ENCODE measurements at places on chromosomes 11 and 22.

- DNase-seq, result no peak
Observed at GRCh38 chr11:1076061-1076665, 1.5 kb downstream of the MUC2 start.

DNA sequence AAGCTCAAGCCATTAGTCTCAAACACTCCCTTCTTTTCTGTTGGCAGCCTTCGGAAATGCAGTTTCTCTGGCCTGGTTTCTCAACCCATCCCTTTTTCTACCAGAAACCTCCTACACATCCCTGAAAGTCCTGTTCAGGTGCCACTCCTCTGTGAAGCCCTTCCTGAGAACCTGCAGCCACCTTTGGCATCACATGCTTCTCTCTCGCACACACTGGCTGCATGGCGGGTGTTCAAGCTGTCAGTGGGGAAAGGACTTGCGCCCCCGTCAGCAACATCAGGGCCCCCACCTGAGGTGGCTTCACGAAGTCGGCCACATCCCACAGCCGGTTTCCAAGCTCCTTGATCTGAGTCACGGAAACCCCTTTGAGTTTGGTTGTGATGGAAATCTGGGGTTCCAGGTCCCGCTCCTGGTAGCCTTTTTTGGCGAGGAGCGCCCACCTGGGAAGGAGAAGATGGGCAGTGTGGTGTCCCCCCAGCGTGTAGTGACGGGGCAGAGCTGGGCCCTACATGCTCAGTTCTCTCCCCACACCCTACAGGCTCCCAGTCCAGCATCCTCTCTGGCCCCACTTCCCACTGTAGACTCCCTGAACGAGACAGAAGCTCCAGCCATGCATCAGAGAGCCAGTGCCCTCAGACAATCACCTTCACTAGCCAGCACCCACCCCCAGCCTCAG lies 1.7 kb upstream of the LRRC74B start:
- DNase-seq, result no peak

GRCh38 chr11:65454311-65454695 lies 31.7 kb downstream of the NEAT1 start:
- DNase-seq, result peak; percentile 75

DNA sequence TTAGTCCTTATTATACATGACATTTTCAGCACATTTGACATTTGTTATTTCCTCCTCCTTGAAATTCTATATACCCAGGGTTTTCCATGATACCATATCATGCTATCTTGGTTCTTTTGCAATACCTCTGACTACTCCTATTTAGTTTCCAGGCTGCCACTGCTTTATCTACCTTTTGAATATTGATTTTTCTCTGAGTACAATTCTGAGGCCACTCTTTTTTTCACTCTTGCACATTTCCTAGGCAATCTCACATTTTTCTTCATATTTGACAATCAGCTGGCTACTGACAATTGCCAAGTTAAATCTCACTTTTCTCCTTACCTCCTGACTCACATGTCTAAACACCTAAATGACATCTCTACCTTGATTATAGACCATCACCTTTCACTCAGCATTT lies 11.9 kb downstream of the SBF2 start:
- DNase-seq, result no peak

DNA sequence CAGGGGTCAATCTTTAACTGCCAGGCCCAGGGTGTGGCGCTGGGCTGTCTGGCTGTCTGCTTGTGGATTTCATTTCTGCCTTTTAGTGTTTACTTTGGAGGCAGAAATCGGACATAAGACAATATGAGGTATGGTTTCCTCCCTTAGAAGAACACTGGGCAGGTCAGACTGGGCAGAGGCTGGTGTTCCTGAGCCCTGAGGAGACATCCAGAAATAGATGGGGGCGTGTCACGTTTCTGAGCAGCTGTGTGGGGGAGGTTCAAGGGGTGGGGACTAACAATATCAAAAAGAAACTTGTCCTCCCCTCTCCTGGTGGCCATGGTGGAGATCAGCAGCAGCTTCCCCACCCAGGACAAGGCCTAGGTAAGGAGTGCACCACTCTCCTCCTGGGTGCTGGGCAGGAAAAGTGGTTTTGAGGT lies at the start of gene ART1:
Gene ART1 (plus strand): TSS at position 312 of the 419 bp plus-strand sequence. CDS start 14,086 bp downstream, outside the sequence.
- DNase-seq, result peak; percentile 22

GRCh38 chr11:33064866-33065265 lies 25.5 kb downstream of the TCP11L1 start:
- no peak for DNase-seq

DNA sequence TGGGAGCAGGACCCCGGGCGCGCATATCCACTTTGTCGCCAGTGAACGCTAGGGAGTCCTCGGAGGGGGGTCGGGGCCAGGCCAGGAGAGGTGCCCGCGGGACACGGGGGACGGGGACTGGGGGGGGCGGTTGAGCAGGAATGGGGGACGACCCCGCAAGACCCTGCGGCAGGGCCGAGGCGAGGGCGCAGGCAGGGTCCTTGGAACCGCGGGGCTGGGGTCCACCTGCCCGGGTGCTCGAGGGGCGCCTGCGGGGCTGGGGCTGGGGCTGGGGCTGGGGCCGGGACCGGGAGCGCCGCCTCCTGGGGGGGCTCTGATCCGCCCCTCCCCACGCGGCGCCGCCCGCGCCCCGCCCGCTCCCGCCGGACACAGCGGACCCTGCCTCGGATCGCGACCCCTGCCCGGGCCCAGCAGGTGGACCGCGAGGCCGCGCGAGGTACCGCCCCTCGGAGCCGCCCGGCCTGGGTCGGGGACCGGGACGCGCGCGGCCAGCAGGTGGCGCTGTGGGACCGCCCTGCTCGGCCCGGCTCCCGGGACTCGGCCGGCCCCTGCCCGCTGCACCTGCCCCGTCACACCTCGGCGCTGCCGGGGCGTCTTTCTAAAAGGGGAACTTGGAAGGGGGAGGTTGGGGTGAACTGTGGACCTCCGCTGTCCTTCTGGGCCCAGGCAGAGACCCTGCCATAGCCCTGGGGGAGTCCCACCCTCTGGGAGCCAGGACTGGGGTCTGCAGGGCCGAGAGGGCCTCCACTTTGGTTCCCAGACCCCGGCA lies 11.0 kb downstream of the CRELD2 start:
- peak; percentile 82 for DNase-seq

DNA sequence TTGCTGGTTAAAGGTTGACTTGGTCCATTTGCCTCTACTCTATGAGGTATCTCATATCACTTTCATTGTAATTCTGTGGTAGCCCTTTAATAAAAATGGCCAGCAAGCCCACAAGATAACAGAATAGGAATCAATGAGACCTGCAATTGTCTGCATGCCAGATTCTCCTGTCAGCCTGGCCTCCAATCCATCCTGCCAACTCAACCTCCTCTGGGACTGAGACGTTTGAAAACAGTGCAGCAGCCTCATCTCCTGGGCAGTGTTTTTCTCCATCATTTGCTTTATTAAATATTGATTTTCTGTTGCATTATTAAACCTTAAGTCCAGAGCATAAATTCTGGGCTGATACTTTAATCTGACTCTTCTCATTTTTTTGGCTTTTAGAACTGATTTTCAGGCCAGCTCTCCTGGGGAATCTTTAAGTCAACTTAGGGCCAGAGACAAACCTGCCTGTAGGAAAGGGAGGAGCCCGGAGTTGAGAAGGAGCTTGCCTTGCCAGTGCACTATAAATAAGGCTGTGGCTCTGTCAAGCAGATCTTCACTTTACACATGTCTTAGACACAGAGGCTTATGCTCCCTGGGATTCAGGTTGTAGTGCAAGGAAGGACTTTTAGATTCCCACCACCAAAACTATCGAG lies 798.0 kb downstream of the NTM start:
- DNase-seq, result no peak

DNA sequence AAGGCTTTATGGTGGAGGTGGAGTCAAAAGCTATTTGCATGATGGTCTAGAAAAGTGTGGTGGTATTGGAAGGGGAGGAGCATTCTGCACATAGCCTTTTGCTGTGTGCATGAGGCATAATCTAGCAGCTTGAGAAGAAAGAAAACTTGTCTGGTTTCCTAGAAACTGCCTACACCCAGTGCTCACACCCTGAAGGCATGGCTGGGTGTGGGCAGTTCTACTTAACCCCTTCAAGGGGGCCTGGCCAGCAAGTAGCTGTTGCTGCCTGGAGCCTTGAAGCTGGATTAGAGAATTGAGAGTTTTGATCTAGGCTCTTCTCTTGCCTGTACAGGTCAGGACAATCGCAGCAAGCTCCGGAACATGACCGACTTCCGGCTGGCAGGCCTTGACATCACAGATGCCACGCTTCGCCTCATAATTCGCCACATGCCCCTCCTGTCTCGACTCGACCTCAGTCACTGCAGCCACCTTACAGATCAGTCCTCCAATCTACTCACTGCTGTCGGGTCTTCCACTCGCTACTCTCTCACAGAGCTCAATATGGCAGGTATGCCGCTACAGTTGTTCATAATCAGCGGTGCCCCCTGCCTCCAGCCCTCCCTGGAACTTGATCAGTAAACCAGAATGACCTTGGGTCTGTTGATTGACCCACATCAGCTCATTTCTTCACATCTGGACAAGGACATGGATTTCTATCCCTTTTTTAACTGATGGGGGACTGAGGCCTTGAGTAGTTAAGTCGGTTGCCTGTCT lies 12.2 kb upstream of the GRK2 start:
- DNase-seq, result no peak

GRCh38 chr11:14317659-14318325 lies 41.2 kb downstream of the RRAS2 start:
- DNase-seq, result no peak

- peak; percentile 53 for DNase-seq
Observed at GRCh38 chr11:60887556-60887955, 18.8 kb downstream of the PRPF19 start.

GRCh38 chr22:31820655-31821054 lies 66.8 kb downstream of the DEPDC5 start:
- DNase-seq, result no peak

DNA sequence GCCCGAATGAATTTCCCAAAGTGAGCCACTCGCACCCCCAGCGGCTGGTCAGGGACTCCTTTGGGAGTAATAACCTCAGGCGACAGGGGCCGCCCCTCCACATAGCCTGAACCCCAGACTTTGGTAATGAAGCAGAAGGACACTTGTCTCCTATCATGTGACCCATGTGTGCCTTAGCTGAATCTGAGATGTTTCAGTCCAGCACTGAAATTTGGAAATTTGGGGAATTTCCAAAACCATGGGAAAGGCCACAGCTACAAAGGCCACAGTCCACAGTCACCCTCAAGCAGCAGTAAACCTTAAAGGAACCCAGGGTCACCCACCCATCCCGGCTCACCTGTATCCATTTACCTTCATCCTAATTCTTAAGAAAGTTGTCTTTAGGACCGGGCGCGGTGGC lies 51.4 kb upstream of the FADD start:
- DNase-seq, result no peak

GRCh38 chr22:17281440-17281841 lies 62.2 kb upstream of the ADA2 start:
- no peak for DNase-seq

DNA sequence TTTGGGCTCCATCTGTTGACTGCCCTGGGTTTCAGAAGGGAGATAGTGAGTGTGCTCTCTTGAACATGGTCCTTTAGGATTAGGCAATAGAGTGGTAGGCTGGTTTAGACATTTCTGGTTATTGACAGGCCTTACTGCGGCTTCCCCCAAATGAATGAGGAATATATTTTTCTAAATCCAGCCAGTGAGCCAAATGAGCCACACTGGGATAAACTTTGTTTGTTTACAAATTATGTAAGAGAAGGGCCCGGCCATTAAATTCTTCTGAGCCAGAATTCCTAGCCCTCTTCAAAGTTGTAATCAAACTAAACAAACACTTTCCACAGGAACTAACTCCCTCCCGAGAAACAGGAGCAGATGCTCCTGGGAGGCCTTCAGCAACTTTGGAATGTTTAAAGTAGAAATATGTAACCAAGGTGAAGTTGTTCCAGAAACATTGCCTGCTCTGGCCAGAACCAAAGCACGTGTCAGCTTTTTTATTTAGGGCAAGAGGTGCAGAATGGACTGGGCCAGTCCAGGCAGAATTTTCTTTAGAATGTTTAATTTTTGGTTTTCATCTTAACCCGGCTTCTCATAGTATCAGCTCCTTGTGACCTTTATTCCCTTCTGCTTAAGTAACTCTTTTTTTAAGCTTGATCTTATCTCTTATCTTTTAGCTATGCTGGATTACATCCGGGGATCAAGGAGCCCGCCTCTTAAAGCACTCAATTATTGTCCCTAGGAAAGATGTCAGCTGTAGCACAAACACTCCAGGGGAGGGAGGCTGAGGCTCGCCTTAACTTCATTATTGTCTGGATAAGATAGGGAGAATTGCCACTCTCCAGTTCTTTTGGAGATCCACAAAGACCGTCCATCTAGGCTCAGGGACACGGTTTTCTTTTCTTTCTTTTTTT lies 28.7 kb downstream of the ZNRF3 start:
- DNase-seq, result peak; percentile 30

- DNase-seq, result no peak
Observed at GRCh38 chr11:78504181-78504580, 70.5 kb downstream of the NARS2 start.

GRCh38 chr11:125992893-125993292 lies 47.0 kb downstream of the VSIG10L2 start:
- no peak for DNase-seq

DNA sequence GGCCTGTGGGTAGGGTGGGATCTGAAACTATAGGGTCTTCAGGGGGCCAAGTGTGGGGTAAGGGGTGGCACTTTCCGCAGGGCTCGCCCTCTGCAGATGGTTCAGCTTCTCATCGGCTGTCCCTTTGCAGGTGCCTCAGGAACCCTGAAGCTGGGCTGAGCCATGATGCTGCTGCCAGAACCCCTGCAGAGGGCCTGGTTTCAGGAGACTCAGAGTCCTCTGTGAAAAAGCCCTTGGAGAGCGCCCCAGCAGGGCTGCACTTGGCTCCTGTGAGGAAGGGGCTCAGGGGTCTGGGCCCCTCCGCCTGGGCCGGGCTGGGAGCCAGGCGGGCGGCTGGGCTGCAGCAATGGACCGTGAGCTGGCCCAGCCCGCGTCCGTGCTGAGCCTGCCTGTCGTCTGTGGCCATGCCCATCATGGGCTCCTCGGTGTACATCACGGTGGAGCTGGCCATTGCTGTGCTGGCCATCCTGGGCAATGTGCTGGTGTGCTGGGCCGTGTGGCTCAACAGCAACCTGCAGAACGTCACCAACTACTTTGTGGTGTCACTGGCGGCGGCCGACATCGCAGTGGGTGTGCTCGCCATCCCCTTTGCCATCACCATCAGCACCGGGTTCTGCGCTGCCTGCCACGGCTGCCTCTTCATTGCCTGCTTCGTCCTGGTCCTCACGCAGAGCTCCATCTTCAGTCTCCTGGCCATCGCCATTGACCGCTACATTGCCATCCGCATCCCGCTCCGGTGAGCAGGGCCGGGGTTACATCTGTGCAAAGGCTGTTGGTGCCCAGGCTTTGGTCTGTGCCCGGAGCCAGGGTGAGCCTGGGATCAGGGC lies 5.8 kb downstream of the ADORA2A start:
- no peak for DNase-seq

- DNase-seq, result no peak
Observed at GRCh38 chr11:10653946-10654810, 39.4 kb downstream of the IRAG1 start.

GRCh38 chr11:66957971-66958231 lies 282 bp downstream of the PC start:
- DNase-seq, result no peak

Measured in hepatic stellate cell (primary cell).